ENCODE measurements at places on chromosomes 16 and 17. TPM values are rescaled to one million over a fixed set of nuclear protein-coding genes. Genes with fewer than 3 reads are reported as not detected.

Gene PTX4
- total RNA-seq: 0.16 TPM

Gene HASPIN
- total RNA-seq: 0.97 TPM

Gene TGFB1I1
- 139 TPM for total RNA-seq

Gene NECAB2
- total RNA-seq: under 0.01 TPM

Gene VWA3A
- total RNA-seq: 0.32 TPM

Gene C17orf67
- 1.1 TPM for total RNA-seq

Gene LYRM9
- total RNA-seq: 18.5 TPM

Gene HOXB1
- not detected for total RNA-seq

Gene CCL1
- not detected for total RNA-seq

Gene TXNDC11
- total RNA-seq: 34.2 TPM
